ENCODE measurements at places on chromosomes 5 and 9.

- DNase-seq: no peak
Observed at GRCh38 chr5:135181653-135182052, 147.6 kb upstream of the PITX1 start.

GRCh38 chr5:1280177-1281037, 14.5 kb downstream of the TERT start:
- DNase-seq: no peak

DNA sequence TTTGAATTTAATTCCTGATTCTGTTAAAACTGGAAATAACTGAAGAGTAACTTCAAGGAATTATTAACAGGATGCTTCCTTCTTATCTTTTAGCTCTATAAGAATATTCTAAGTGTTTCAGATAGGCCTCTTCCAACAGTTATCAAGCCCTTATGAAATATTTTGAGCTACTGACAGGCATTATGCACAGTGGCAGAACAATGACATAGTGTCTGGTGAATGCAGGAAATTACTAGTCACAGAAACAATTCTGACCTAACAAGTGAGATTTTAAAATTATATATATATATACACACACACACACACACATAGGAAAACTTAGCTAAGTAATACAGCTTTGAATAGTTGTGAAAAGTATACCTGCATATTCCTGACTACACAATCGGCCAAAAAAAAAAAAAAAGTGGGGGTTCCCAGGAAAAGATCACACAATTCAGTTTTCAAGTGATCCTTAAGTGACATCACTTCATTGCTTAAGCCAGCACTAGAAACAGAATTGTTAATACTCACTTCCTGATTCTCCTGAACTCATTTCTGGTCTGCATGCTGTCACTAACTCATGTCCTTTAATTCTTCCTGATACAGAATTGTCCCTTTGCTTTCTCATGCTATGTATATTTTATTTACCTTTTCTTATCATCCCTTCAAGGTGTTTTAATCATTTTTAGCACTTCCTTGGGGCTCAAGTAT, 77.3 kb downstream of the SLC25A46 start:
- no peak for DNase-seq

- peak; percentile 47 for DNase-seq
Observed at GRCh38 chr9:125074976-125075375, 68.4 kb downstream of the SCAI start.

GRCh38 chr9:135814421-135815095, 92.8 kb downstream of the CAMSAP1 start:
- DNase-seq: no peak

- DNase-seq: no peak
Observed at GRCh38 chr9:20990867-20991266, 40.6 kb downstream of the HACD4 start.

- peak; percentile 22 for DNase-seq
Observed at GRCh38 chr5:154603953-154604679, 126.1 kb upstream of the HAND1 start.

GRCh38 chr5:6486074-6486473, 37.4 kb downstream of the UBE2QL1 start:
- DNase-seq: no peak

- DNase-seq: no peak
Observed at GRCh38 chr5:3913279-3913678, 317.6 kb downstream of the IRX1 start.

GRCh38 chr5:83450967-83451248, 20.6 kb upstream of the VCAN start:
- no peak for DNase-seq

- peak; percentile 78 for DNase-seq
Observed at GRCh38 chr9:113219969-113220368, 1.1 kb downstream of the FKBP15 start.

- DNase-seq: no peak
Observed at GRCh38 chr9:95477885-95478284, 38.9 kb downstream of the PTCH1 start.

DNA sequence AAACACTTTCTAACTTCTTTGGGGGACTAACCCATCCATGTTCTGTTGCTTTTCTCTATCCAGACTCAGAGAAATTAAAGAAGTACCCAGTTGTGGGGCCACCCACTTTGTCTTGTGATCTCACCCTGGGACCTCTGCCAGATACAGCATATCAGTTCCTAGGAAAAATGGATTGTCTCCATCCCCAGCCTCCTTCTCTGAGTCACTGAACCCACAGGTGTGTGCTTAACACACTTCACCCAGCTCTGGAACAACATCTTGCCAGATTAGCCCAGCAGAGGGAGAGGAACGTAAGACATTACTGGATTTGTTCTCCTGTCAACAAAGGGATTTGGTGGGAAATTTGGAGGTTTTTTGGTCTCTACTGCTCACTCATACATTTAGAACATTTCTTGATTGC, 19.2 kb downstream of the FAM240B start:
- peak; percentile 28 for DNase-seq

DNA sequence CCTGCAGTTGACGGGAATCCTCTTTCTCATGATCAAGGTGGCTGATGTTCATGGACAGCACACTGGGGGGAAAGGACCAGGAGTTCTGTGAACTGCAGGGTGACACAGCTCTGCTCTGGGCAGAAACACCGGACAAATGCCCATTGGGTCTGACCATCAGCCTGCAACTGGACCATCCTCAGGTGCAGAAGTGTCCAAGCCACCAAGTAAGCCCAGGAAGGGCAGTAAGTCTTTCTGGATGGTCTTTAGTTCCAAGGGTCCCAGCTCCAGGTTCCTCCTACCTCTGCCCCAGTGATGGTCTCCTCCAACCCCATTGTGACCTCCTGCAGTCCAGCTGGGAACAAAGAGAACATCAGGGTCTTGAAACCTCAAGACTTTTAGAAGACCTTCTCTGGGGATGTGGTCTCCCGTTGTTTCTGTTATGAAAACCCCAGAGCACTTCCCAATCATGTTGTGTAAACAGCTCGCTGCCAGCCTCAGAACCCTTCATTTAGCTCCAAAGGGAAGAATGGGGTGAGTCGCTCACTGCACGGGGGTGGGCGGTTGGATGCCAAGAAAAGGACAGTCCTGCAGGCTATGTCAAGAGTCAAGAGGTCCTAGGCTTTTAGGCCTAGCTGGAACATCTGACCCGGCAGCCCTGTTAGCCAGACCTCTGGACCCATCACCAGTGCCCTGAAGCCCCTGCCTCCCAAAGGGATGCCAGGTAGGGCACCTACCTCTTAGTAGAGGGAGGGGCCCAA, 41.8 kb upstream of the TCF7 start:
- DNase-seq: no peak

- DNase-seq: no peak
Observed at GRCh38 chr9:2389404-2389803, 232.2 kb upstream of the VLDLR start.

DNA sequence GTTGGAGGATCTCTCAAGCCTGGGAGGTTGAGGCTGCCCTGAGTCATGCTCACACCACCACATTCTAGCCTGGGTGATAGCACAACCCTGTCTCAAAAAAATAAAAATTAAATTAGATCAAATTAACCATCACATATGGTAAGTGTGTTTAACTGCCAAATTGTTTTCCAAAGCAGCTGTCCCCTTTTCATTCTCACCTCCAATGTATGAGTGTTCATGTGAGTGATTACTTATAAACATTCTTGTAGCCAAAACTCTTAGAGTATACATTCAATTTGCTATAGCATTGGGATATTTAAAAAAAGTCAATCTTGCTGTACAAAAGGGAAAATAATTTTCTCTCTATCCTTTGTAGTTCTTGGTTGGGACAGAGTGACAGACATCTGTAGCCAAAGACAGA, 53.4 kb upstream of the SNAPC3 start:
- no peak for DNase-seq

DNA sequence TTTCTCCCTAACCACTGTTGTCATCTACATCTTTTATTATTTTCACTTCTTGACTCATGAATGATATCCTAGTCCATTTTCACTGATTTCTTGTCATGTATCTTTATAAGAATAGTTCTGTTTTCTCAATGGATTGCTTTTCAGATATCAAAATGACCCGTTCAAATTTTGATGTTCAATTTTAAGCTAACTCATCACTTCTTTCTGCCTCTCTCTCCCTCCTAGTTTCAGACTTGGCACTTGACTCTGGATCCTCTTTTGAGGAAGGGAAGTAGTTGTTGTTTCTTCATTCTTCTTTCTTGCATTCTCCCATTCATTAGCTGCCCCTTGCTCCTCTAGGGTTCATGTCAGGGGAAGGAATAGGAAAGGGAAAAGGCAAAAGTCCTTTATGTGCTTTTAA, 23.7 kb downstream of the CSNK1G3 start:
- DNase-seq: no peak

GRCh38 chr9:22084336-22085035, 75.4 kb upstream of the CDKN2B start:
- peak; percentile 90 for DNase-seq

GRCh38 chr9:136714893-136715274, 2.5 kb downstream of the DIPK1B start:
- DNase-seq: no peak

DNA sequence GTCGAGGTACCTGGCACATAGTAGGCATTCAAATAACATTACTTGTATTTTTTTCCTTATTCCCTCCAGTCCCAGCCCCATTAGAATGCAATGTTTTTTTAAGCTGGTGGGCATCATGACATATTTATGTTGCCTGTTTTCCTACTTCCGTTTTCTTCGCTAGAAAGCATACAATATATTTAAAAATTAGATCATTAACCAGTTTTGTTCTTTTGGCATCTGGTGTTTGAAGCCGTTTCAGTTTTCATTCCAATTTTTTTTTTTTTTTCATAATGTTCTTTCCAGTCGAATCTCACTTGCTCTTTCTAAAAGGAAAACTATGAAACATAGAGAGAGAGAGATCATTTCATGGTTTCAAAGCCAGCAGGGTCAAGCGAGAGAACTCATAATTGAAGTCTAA, 228.3 kb upstream of the C9orf72 start:
- DNase-seq: no peak

- no peak for DNase-seq
Observed at GRCh38 chr5:96260009-96260408, 173.0 kb downstream of the PCSK1 start.

DNA sequence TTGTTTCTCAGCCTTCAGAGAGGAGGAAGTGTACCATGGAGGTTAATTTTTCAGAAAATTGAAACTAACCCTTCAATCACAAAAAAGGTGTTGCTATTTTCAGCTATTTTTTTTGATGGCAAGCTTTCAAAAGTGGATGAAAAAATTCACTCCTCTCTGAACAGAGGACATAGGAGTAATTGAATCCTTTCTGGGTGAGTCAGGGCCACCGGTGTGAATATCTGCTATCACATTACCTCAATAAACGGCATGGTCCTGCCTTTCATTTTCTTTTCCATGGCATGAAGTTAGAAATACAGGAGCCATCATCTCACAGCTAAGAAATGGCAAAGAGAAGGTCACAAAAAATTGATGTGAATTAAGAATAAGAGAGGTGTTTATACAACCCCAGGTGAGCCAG, 90.2 kb upstream of the CCDC112 start:
- no peak for DNase-seq

GRCh38 chr5:62029303-62029702, 276.7 kb upstream of the KIF2A start:
- peak; percentile 20 for DNase-seq

DNA sequence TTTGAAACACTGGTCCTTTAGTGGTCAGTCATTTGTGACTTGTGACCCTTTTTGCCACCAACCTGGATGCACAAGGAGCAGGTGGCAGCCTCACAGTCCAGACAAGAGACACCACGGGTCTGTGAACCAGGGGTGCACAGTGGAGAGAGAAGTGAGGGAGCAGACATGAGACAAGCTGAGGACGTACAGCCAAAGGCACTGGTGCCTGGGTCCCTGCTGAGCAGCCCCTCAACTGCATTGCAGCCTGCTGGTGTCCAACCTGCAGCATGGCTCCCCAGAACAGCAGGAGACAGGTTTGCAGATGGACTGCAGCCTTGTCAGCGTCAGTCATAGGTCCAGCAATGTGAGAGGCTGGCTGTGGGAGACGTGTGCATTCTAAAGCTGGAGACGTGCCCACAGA, 124.2 kb upstream of the FSTL4 start:
- no peak for DNase-seq

- DNase-seq: no peak
Observed at GRCh38 chr5:10665799-10666198, 95.2 kb downstream of the DAP start.

DNA sequence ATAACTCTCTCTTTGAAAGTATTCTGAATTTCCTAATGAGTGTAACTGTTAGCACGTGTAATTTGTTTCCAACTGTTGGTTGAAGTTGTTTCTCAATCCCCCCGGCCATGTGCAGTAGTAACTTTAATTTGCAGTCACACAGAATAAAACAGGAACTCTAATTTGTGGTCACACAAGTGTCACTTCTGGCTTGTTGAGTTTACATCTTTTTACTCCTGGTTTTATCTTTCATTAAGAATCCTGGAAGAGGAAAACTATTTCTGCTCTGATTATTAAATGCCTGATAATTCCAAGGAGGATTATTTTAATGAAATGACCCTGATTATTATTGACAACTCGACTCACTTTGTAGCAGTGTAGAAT, 1.2 kb downstream of the SCAMP1 start:
- DNase-seq: no peak

GRCh38 chr9:135491764-135492163, 8.7 kb upstream of the MRPS2 start:
- no peak for DNase-seq

- no peak for DNase-seq
Observed at GRCh38 chr9:110874963-110875674, 163.2 kb downstream of the LPAR1 start.

DNA sequence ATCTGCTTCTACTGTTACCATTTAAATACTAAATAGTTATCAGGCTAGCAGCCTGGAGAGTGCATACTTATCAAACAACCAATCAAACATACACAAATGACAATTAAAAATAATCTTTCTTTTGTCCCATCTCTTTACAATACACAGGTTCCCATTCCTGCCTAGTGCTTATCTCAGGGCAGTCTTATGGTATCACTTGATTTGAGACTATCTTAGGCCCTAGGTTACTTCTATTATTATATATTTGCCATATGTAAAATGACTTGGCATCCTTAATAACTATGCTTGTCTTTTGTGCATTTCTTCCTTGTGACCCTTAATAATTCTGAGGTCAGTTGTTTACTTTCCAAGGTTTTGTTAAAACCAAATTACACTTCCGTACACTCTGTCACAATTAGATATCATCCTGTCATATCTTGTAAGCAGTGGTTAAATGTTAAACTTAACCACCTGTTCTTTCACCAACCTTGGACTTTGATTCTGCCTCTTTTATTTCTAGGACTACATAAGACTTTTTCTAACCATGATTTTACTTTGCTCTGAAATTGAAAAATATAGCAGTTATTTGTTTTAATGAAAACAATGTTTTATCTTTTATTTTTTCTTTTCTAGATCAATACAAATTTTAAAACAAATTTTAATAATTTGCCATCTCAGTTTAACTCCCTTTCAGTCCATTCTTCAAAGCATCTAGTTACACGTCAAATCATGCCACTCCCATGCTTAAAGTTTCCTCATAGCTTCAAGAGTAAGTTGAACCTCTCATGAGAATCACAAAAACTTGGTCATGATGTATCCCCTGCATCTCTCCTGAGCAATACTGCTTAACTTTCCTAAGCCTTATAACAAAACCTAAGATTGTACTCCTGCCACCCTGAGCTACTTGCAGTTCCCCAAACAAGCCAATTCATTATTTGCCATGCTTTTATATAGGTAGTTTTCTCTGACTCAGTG, 281.3 kb downstream of the HCN1 start:
- no peak for DNase-seq
